ENCODE measurements at places on chromosomes 7 and 10. TPM values are rescaled to one million over a fixed set of nuclear protein-coding genes. Genes with fewer than 3 reads are reported as not detected.

ACTL6B gene
- not detected for total RNA-seq

GRID1 gene
- total RNA-seq = not detected

TMEM225B gene
- total RNA-seq = 0.96 TPM

NXPH1 gene
- total RNA-seq = not detected

SLC18A2 gene
- total RNA-seq = not detected

- no peak overlapping the region for H3K4me3 ChIP-seq
- no peak for DNase-seq
- H3K36me3 ChIP-seq = no peaks in the 10 kb centered on the region
- no peaks in the 10 kb centered on the region for H3K27me3 ChIP-seq
Observed at GRCh38 chr7:17126413-17127268, 171.8 kb upstream of the AHR start.

DNA sequence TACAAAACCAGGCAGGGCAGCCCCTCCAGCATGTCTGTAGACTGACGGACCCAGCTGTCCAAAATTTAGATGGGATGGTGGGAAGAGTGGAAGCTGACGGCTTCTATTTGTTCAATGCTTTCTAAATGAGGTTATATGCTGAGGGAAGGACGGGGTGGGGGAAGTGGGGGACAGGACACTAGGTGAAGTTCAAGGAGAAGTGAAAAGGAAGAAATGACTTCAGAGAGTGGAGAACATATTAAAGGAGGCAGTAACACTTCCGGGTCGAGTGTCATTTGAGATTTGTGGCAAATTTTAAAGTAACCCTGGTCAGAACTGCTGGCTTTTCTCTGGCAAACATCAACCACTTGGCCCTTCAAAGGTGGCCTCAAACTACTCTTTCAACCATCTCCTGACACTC lies 9.4 kb downstream of the PIP4K2A start:
- no peaks in the 10 kb centered on the region for H3K27me3 ChIP-seq
- H3K36me3 ChIP-seq = no peaks in the 10 kb centered on the region

DNA sequence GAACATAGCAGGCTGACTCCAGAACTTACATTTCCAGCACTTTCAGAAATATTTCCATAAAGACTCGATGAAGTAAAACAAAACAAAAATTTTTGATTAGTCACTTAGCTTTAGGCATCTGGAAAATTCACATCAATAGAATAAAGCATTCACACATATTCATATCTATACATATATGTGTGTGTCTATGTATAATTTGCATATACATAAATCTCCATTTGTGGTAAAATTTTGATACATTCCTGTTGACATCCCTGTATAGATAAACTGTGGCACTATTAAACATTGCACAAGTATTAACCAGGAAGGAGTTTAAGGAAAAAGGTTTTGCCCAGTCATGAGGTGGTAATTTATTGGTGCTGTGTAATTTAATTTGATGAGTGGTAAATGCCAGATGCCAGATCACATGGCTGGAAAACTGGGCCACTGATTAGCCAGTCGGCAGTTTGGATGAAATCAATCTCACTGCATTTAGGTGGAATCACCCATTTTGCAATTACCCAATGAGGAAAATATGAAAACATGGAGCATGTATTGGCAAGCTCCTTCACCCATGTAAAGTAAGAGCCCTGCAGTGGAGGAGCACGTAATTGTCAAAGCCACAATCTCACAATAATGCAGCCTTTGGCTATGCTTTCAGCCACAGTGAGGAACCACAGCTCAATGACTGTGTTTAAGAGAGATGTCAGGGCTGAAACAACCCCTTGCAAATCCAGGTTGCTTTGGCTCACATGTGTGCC lies 294.6 kb downstream of the RNLS start:
- H3K27me3 ChIP-seq = no peaks in the 10 kb centered on the region
- no peaks in the 10 kb centered on the region for H3K4me1 ChIP-seq
- H3K36me3 ChIP-seq = no peaks in the 10 kb centered on the region
- no peak overlapping the region for H3K4me3 ChIP-seq
- no peak overlapping the region for H3K27ac ChIP-seq
- no peak for DNase-seq

GRCh38 chr10:78046711-78047269 lies 13.1 kb downstream of the RPS24 start:
- peaks cover 15% of the 10 kb centered on the region for H3K4me1 ChIP-seq
- no peaks in the 10 kb centered on the region for H3K27me3 ChIP-seq
- H3K27ac ChIP-seq = no peak overlapping the region
- no peak overlapping the region for H3K4me3 ChIP-seq
- peaks cover 34% of the 10 kb centered on the region for H3K36me3 ChIP-seq
- no peak for DNase-seq

- H3K4me1 ChIP-seq = peaks cover 20% of the 10 kb centered on the region
- H3K27ac ChIP-seq = no peak overlapping the region
- DNase-seq = no peak
- peaks cover 13% of the 10 kb centered on the region for H3K36me3 ChIP-seq
- no peaks in the 10 kb centered on the region for H3K27me3 ChIP-seq
- no peak overlapping the region for H3K4me3 ChIP-seq
Observed at GRCh38 chr10:22435650-22436049, 90.4 kb downstream of the SPAG6 start.

DNA sequence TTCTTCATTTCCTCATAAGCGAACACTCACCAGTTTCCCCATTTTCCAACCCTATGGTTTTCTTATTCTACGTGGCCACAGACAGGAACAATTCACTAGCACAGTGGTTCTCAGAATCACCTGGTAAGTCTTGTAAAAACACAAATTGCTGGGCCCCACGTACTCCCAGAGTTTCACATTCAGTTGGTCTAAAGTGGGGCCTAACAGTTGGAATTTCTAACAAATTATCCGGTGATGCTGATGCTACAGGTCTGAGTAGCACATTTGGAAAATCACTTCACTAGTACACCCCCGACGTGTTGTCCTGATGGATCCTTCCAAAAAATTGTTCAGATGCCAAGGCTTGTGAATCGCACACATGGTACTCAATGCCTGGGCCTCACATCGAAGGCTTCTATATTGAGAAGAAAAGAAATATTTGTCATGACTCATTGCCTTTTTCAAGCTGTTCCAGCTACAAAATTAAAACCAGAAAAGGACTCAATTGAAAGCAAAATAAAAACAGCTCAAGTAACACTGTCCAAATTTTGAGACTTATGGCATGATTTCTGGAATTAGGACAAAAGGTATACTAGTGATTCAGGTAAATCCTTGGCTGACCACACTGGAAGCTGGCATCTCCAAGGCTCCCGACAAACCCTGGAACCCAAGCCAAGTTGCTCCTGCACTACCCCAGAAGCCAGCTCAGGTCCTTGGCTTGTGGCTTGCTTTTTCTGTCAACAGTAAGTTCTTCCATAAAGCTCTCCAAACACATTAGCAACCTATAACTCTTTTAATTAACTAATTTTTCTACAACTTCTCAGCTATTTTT lies 12.9 kb upstream of the VIM start:
- no peaks in the 10 kb centered on the region for H3K36me3 ChIP-seq
- no peaks in the 10 kb centered on the region for H3K27me3 ChIP-seq
- peak overlapping the region; percentile 67 for H3K4me3 ChIP-seq
- peak; percentile 96 for DNase-seq

DNA sequence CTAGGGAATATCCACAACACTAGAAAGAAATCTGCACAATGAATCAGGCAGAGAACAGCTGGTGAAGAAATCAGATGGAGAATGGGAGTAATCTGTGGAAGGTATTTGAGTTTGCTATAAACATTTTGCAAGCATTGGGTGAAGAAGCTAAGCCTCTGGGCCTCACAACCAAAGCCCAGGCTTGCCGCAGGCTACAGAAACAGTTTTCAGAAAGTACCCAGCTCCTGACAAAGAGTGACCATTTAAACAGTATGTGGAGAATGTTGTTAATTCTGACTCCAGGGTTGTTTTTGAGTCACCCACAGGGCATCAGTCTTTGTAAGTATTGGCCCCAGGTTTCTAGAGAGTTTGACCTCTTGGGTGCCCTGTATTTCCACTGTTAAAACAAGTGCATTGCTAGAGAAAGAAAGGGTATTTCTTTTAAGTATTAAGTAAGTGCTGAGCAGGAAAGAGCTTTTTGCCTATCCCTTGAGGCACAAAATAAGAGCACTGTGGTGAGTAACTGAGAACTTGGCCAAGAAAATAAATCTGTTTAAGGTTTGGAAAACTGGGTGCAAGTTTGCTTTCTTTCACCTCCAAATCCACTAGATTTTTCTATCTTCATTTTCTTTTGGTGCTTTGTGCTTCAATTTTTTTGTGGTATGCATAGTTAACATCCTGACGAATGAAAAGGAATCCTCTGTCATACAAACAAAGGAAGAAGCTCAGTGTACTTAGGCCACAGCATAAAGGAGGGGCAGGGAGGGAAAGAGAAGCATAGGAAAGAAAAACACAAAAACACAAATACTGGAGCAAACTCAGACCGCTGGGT lies 691.8 kb downstream of the SUGCT start:
- no peaks in the 10 kb centered on the region for H3K27me3 ChIP-seq
- no peak for DNase-seq
- peak overlapping the region; percentile 77 for H3K27ac ChIP-seq
- peaks cover 42% of the 10 kb centered on the region for H3K4me1 ChIP-seq

- H3K4me1 ChIP-seq = peaks cover 4% of the 10 kb centered on the region
- peaks cover under 1% of the 10 kb centered on the region for H3K36me3 ChIP-seq
- no peak overlapping the region for H3K4me3 ChIP-seq
Observed at GRCh38 chr7:11188529-11189310, 215.0 kb downstream of the PHF14 start.

DNA sequence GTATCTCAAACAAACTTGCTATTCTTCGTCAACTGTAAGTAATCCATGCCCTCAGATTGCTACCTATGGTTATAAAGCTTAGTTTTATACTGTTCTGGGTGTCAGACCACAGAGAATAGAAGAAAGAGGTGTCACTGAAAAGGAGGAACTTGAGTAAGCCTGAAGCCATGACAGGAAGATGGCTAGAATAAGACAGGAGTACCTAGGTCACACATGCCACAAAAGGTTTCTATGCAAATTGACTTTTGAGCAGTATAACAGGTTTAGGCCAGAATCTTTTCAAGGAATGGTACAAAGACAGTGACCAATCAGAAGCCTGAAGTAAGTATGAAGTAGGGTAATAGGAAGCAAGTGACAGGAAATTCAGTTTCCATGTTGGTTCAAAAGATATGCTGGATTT lies 23.5 kb downstream of the FBXW4 start:
- H3K4me1 ChIP-seq = no peaks in the 10 kb centered on the region
- no peak overlapping the region for H3K4me3 ChIP-seq
- no peak overlapping the region for H3K27ac ChIP-seq
- no peaks in the 10 kb centered on the region for H3K27me3 ChIP-seq

GRCh38 chr10:98238391-98238790 lies 29.6 kb downstream of the LOXL4 start:
- H3K27me3 ChIP-seq = no peaks in the 10 kb centered on the region
- H3K4me3 ChIP-seq = no peak overlapping the region
- H3K36me3 ChIP-seq = peaks cover 50% of the 10 kb centered on the region
- peaks cover 6% of the 10 kb centered on the region for H3K4me1 ChIP-seq
- no peak overlapping the region for H3K27ac ChIP-seq
- no peak for DNase-seq

GRCh38 chr10:66836771-66837170 lies 89.1 kb upstream of the LRRTM3 start:
- no peaks in the 10 kb centered on the region for H3K36me3 ChIP-seq
- H3K4me1 ChIP-seq = peaks cover 5% of the 10 kb centered on the region
- H3K27me3 ChIP-seq = no peaks in the 10 kb centered on the region
- no peak for DNase-seq

- H3K4me3 ChIP-seq = no peak overlapping the region
- H3K36me3 ChIP-seq = peaks cover 6% of the 10 kb centered on the region
- H3K4me1 ChIP-seq = no peaks in the 10 kb centered on the region
- DNase-seq = no peak
- H3K27ac ChIP-seq = no peak overlapping the region
Observed at GRCh38 chr7:45568536-45569289, 5.5 kb upstream of the ADCY1 start.

DNA sequence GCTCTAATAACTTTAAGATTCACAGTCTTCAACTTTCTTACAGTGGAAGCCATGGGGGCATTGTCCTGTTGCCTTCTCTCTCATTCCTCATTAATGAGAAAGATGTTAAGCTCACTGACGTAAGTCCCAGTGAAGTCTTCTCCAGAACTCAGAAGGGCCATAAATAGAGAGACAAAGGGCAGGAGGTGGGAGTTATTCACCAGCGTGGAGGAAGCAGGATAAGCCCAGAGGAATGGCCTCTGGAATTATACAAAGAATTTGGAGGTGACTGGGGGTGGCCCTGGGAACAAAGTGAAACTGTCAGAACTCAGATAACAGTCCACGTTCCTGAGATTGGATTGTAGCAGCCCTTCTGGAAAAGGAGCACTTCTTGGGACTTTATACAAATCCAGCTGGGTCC lies 52.4 kb downstream of the SORBS1 start:
- peaks cover 2% of the 10 kb centered on the region for H3K4me1 ChIP-seq
- H3K36me3 ChIP-seq = no peaks in the 10 kb centered on the region
- no peaks in the 10 kb centered on the region for H3K27me3 ChIP-seq
- H3K27ac ChIP-seq = no peak overlapping the region
- no peak overlapping the region for H3K4me3 ChIP-seq
- no peak for DNase-seq
